Thyroid gland (tissue), 4 donors: ENCODE measurements at places on chromosomes 16 and 17. TPM values are rescaled to one million over a fixed set of nuclear protein-coding genes. Genes with fewer than 3 reads are reported as not detected.
A peak's percentile ranks its signal among the peaks of the same experiment; 100 is the strongest.

DNA sequence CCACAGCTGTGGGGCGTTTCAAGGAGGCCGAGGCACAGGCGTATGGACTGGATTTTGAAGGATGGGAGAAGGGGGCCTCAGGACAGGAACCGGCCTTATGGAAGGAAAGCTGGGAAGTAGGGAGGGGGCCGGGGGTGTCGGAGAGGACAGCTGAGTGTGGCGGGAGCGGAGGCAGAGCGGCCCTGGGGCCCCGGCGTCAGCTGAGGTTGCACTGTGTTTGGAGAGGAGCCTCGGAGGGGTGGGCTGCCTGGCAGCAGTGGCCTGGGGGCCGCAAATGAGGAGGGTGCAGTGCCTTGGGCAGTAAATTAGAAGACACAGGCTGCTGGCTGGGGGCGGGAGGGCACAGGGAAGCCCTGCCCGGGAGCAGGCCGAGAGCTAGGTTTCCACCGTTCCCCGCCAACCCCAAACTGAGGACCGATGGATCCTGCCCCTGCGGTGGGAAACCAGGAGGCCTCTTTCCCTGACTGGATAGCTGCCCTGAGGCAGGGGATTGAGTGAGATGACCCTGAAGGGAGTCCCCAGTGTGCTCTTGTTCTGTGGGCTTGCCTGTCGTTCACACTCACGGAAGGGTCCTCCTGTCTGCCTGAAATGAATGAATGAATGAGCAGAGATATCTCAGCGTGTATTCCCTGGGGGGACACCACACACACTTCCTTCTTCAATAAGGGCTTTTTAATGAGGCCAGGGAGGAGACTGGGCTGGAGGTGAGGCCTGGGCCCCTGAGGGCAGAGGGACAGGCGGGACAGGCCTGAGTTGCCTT is 18.4 kb downstream of the FOXJ1 start:
- no peak overlapping the region for H3K4me3 ChIP-seq
- no peaks in the 10 kb centered on the region for H3K27me3 ChIP-seq
- H3K36me3 ChIP-seq, result no peaks in the 10 kb centered on the region

GRCh38 chr16:2044541-2044940 is 3.1 kb downstream of the NTHL1 start:
- H3K36me3 ChIP-seq, result no peaks in the 10 kb centered on the region
- peaks cover 70% of the 10 kb centered on the region for H3K4me1 ChIP-seq
- H3K4me3 ChIP-seq, result no peak overlapping the region
- H3K27ac ChIP-seq, result peak overlapping the region; percentile 82
- no peak for DNase-seq
- H3K27me3 ChIP-seq, result no peaks in the 10 kb centered on the region

The AP2B1 gene
- 107 TPM for total RNA-seq

DNA sequence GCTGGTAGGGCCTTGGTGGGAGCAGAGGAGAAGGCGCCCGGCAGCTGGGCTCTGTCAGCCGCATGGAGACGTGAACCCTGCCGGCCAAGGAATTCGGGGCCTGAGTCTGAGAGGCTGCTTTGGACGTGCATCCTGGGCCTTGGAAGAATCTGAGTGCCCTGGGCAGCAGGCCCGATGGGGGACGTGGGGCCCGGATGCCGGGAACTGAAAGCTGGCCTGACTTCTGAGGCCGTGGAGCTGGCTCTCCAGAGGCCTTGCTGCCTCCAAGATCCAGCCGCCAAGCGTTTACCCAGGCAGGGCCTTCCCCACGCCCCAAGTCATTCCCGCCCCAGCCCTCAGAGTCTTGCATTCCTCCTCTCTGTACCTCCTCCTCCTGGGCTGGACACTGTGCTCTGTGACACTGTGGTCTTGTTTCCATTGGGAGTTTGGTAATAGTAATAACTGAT is 37.2 kb downstream of the NKD1 start:
- no peaks in the 10 kb centered on the region for H3K27me3 ChIP-seq
- H3K36me3 ChIP-seq, result no peaks in the 10 kb centered on the region
- H3K4me1 ChIP-seq, result peaks cover 12% of the 10 kb centered on the region

The ATP2C2 gene
- 24.0 TPM for total RNA-seq

GRCh38 chr17:6460531-6461161 is 16.4 kb downstream of the PIMREG start:
- H3K27me3 ChIP-seq, result no peaks in the 10 kb centered on the region
- H3K4me1 ChIP-seq, result no peaks in the 10 kb centered on the region
- no peaks in the 10 kb centered on the region for H3K36me3 ChIP-seq
- no peak overlapping the region for H3K27ac ChIP-seq
